ENCODE measurements at places on chromosomes 1 and 21.

DNA sequence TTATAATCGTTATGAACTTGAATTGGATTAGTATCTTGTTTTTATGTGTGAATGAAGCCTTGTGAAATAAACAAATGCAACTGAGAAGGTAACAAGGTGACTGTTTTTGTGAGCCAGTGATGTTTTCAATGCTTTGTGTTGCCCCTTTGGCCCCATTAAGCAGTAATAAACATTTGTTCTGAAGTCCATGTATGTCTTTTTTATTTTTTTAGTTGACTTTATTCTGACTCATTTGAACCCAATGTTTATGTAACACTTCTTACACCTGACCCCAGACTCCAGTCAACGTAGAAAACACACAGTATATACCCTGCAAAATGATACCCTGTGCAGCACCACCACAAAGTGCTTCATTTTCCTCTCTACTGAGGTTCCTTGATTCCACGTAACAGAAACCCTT lies 4.6 kb upstream of the CACYBP start:
- DNase-seq = no peak

- DNase-seq = no peak
These were observed 127.1 kb upstream of the CACYBP start for GRCh38 chr1:174872615-174873058.

DNA sequence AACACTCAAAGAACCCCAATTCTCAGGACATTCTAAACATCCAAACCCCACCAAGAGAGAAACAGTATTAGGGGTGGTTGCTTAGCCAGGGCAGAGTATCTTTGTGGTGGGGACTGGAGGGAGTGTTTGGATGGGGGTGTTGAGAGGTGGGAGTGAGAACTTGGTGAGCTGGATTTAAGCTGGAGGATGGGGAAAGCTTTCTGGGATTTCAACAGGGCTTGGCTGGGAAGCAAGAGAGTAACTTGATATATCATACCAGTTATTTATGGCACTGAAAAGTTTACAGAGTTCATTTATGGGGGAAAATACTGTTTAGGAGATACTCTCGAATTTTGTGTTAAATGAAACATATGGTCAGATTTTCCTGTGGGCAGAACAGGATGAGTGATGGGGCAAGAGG lies 6.8 kb upstream of the CNIH3 start:
- DNase-seq = no peak

DNA sequence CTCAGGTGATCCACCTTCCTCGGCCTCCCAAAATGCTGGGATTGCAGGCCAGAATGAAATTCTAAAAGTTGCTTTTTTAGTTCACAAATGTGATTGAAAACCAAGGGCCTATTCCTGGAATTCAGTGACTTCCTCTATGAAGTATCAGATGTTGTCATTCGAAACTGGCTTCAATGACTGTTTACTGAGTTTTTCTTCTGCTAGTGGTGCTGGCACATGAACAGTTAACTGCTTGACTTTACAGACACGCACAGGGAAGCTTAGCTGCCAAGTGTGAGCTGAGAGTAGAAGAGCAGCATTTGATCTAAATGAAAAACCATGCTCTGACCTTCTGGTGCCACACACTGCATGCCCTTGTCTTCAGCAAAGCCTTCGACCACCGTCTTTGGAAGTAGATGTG lies 32.8 kb upstream of the AJAP1 start:
- no peak for DNase-seq

DNA sequence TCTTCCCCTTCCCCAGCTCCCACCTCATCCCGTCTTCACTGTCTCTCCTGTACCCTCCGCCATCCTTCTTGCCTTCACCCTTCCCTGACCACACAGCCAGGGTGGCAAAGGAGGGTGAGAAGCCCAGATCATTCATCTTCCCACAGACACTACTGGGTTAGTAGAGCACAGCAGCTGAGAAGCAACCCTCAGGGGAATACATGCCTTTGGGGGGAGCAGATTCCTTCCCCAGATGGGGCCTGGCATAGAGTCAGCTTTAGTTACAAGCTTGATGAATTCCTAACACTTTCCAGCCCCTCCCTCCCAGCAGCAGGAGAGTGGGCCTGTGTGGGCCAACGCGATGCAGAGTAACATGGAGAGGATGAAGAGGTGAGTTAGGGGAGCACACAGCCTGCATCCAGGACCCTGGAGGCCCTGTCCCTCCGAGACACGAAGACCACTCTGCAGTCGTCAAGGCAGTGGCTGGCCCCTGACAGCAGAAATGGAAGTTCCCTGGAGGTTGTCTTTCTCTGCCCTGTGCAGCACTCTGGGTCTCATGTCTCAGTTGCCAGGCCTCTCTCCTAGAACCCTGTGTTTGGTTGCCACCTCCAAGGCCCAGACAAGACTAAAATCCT lies 8.8 kb upstream of the BTG2 start:
- DNase-seq = no peak

GRCh38 chr1:170162459-170163246 lies 16.9 kb downstream of the NTMT2 start:
- no peak for DNase-seq

- DNase-seq = no peak
These were observed 19.3 kb upstream of the C1orf21 start for GRCh38 chr1:184367427-184368038.

- no peak for DNase-seq
These were observed 158.0 kb downstream of the GPATCH2 start for GRCh38 chr1:217472915-217473314.

DNA sequence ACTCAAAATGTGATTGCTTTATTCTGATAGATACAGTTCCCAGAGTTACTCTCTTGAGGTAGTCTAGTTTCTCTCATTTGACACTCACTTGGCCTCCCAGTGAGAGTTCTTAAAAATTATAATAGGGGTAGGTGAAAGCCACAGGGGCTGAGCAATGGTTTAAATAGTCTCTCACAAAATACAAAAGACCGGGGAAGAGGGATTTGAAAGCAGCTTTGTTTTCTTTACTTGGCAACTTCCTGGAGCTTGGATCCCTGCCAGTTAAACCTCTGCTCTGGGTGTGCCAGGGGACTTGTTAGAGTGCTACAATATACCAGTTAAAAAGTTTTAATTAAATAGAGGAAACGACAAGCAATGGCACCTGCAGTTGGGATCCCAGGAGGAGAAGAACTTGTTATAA lies 31.7 kb downstream of the OR13G1 start:
- DNase-seq = no peak

GRCh38 chr1:12067900-12068821 lies 5.1 kb downstream of the TNFRSF8 start:
- no peak for DNase-seq

DNA sequence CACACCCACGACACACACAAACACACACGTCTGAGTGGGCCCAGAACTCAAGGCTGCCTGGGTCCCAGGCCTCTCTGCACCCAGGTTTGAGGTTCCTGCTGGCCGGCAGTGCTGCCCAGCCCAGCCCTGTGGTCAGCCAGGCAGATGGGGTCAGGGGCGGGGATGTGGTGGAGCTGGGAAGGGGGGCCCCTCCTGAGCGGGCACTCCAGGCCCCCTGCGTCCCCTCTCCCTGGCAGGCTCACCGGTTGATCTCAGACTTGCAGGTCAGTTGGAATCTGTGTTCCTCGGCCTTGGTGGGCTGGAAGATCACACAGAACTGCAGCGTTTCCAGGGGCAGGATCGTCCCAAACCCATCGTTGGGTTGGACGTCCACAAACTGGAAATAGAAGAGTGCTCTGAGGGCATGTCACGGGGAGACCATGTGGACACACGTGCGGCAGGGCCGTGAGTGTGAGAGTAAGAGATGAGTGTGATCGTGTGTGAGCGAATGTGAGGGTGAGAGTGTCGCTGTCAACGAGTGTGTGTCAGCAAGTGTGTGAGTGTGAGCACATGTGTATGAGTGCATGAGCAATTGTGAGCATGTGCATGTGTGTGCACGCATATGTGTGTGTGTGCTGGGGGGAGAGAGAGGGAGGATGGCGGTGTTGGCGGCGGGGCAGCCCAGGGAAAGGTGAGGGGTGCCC lies 19.7 kb upstream of the TMEM52 start:
- no peak for DNase-seq

GRCh38 chr1:116877141-116877818 lies 32.4 kb upstream of the PTGFRN start:
- no peak for DNase-seq
